ENCODE measurements at places on chromosomes 3 and 15.
A peak's percentile ranks its signal among the peaks of the same experiment; 100 is the strongest.

- DNase-seq: no peak
Observed at GRCh38 chr3:137348936-137349335, 391.2 kb downstream of the IL20RB start.

DNA sequence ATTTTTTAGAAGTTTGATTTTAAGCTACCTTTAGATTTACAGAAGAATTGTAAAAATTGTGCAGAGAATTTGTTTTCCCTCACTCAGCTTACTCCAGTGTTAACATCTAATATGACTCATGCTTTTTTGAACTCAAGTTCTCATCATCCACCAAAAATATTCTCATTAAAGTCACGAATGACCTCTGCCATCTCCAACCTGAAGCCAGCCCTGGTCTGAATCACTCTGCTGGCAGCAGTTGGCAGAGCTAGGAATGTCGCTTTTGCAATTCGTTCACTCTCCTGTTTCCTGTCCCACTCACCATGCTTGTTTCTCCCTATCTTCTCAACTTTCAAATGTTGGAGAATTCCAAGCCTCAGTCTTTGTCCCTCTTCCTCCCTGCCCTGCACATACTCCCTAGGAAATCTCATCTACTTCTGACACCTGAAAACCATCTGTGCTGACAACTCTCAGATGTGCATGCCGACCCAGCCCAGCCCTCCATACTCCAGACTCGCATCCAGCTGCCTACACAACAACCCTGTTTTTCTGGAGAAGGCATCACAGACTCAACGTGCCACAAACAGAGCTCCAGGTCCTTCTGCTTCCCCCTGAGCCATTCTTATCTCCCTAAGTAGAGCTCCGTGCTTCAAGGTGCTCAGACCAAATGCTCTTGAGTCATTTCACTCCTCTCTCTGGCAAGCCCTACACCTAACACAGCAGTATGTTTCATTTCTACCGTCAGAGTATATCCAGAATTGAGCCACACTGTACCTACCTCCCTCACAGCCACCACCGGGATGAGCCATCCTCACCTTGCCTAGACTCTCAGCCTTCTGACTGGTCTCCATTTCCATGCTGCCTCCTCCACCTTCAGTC lies 24.9 kb downstream of the PRR23E start:
- DNase-seq: no peak

- DNase-seq: no peak
Observed at GRCh38 chr3:157042226-157042625, 117.7 kb downstream of the CCNL1 start.

GRCh38 chr3:180072786-180073185 lies 36.0 kb upstream of the PEX5L start:
- DNase-seq: no peak

DNA sequence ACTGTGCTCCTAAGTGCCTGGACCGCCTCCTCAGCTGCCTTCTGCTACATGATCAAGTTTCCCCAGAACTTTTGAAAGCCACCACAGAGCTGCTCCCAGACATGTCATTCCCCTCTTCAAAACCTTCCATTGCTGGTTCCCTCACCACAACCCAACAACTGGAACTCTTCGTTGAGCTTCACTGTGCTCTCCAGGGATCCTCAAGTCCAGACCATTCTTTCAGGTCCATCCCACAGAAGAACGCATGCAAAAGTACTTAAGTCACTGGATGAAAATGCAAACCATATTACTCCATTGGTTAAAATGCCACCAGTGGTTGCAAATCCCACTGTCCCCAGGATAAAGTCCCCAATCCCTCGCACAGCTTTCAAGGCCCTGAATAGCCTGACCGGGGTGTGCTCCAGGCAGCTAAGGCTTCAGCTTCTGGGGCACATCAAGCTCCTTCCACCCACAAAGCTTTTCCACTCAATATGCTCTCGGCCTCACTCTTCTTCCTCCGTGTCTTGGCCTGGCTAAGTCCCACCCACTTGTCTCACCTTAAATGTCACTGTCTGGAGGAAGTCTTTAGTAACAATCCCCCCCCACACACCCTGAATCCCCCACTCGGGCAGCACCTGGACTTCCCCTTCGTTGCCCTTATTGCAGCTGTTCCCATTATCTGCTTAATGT lies 84.8 kb downstream of the XXYLT1 start:
- DNase-seq: no peak

DNA sequence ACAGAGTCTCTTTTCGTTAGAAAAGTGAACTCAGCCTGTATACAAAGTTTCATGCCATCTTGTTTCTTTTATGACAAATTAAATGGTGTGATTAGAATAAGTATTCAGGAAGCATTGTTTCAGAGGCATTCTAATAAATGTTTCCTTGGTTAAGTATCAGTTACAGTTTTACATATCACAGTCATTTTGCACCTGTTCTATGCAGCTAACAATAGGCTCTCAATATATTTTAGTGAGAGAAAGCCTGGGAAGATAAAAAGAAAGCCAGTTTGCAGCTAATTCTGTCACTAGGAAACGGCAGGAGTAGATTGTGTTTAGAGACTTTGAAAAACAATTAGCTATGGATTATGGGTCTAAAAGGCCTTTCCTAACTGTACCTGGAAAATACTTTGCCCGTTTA lies 252.8 kb downstream of the ZIC1 start:
- no peak for DNase-seq

DNA sequence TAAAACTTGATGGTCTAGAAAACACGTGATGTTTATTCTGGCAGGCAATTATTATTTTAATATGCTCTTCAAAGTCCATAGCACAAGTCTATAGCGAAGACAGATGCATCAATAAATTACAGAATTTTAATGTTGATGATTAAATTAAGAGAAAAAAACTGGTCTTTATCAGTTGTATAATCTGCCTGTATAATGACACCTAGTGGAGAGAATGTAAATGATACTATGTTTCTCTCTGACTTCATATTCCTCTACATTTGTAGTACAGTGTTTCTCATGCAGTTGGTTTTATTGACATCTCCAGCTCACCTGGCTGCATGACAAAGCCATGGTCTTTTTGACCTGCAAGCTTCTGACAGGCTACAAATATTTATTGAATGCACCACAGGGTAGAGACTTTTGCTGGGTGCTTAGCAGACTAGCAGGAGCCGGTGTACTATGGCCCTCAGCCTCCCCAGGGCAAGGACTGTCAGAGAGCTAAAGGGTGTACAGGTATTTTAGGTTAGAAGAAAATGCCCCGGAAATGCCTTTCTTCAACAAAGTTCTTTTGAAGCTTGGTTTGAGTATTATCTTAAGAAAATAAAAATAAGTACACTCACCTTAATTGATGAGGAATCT lies 289.9 kb downstream of the GAP43 start:
- no peak for DNase-seq

DNA sequence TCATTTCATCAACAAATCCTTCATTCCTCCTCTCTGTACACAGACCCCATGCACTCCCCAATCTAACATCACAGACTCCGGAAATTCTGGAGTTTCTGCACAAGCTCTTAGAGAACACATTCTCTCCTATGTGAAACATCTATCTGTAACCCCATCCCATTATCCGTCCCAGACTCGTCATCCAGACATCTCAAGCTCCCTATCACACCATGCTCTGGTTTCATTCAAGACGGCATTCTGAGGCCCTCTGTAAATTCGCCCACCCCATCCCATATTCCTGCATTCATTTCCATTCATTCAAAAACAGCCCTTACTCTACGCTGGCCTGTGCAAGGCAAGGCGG lies 575 bp downstream of the LEO1 start:
- no peak for DNase-seq

GRCh38 chr3:12302564-12302963 lies 13.7 kb downstream of the PPARG start:
- no peak for DNase-seq

DNA sequence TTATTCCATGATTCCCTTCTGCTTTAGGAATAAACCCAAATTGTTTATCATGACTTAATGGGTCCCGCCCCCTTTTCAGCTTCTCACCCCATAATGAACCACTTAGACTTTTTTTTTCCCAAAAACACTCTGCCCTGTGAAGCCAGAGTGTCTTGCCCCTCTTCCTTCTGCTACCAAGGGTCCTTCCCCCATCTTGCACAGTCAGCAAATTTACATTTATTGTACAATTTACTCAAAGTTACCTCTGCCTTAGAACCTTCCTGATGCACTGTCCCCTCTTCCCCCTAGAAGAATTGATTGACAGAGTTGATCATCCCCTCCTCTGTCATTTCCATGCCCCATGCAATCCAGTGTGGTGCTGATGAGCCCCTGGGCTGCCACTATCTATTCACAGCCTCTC lies 101.5 kb upstream of the PPP2R3A start:
- DNase-seq: no peak

- no peak for DNase-seq
Observed at GRCh38 chr3:57025237-57025636, 35.2 kb upstream of the SPATA12 start.

DNA sequence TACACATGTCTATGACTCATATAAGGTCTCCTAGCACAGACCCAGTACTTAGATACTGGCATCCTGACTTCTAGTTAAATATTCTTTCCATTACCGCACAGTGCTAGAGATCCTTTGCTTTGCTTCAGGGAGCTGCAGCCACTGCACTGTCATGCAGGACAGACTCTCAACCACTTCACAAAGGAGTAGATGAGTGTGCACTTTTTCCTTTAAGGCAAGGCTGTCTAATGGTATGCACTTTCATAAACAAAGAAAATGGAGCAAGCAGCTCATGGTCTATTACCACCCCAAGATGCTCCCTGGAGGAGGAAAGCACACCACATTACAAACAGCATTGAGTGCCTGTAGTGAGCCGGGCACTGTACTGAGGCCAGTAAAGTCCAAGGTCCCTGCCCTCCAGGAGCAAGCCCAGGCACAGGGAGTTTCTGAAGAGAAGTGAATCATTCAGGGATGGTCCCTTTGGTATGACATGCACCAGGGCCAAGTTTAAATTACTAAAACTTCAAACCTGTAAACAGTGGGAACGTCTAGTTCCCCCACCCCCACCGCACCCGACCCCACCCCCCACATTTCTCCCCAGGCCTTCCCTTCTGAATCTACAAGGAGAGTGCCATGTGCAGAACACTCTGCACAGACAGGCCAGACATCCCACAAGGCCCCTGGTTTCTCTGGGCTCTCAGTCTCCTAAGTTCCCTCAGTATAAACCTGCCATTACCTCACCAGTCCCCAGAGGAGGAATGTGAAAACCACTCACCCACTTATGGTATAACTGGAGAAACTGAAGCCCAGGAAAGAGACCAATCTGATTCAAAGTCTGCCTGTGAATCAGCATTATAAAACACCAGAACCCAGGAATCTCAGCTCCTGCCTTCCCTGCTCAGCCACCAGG lies 107.8 kb upstream of the BCL6 start:
- DNase-seq: no peak

DNA sequence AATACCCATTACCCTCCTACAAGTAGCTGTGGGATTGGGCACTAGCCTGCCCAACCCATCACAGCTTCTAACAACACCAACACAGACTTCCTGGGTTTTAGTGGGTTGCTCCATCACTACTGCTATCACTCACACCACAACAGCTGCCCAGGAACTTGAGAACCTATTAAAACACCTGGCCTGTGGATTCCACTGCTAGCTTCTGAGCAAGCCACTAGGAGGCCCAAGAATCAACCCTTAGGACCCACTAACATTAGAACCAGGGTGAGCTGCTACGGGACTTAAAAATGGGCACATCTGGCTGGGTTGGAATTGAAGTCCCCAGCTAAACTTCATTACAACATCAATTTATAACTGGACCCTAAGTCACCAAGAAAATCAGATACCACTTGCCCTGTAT lies 113.2 kb upstream of the TP63 start:
- DNase-seq: no peak

GRCh38 chr3:111252779-111253178 lies 181.2 kb downstream of the NECTIN3 start:
- no peak for DNase-seq

- no peak for DNase-seq
Observed at GRCh38 chr3:177141899-177142646, 55.2 kb downstream of the TBL1XR1 start.

DNA sequence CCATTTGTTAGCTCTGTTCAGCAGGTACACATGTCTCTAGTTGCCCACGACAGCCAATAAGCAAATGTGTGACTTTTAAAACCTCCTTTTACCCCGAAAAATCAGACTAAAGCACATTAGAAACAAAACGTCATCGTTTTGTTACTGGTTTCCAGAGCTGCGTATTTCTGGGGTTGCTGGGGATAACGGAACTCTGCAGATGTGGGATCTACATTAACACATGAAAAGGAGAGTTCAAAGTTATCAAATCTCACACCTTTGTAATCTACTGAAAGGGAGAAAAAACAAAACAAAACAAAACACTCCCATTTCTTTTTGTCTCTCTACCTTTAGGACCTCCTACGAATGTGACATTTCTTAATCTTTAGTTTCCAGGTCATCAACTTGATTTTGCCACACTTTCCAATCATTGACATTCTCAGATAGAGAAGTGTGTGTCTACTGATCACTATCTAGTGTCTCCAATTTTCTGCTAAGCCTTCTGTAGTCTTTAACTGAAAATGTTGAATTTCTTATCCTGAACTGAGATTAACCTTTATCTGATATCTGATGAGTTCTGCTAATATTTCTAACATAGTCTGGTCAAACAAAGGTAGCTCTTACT lies 93.0 kb upstream of the TSPAN3 start:
- peak; percentile 47 for DNase-seq

DNA sequence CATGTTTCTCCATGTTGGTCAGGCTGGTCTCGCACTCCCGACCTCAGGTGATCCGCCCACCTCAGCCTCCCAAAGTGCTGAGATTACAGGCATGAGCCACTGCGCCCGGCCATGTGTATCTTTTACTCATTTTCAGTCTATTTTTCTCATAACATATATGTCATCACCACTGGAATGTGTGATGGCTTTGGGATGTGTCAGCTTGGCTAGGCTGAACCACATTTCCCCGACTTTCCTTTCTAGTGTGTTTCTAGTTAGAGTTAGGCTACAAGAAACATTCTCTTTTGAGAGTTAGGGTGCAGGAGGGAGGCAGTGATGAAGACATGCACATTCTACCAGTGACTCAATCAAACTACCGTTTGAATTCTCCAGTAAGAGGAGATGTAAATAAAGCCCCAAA lies 444.9 kb upstream of the THBS1 start:
- DNase-seq: no peak

GRCh38 chr15:33131552-33132232 lies 62.8 kb downstream of the FMN1 start:
- no peak for DNase-seq

- DNase-seq: no peak
Observed at GRCh38 chr3:4589475-4590097, 96.4 kb downstream of the ITPR1 start.

GRCh38 chr15:79310612-79310984 lies 314 bp upstream of the TMED3 start:
- DNase-seq: no peak

DNA sequence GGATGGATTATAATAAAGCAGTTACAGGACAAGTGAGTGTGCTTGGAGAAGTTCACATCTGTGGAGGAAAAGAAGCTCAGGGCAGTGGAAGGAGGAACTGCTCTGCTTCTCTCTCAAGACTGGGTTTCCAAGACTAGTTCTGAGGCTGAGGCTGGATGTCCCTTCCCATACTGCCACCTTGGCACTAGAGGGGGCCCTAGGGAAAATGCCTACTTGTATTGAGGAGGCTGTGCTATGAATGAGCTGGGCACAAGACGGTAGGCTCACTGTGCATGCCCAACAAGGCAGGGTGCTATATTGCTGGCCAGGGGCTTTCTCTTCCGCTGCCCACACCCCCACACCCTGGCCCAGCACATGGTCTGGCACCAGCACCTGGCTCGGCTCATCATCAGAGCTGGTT lies 65.2 kb downstream of the SLCO2A1 start:
- no peak for DNase-seq

GRCh38 chr3:126517986-126518778 lies 609 bp upstream of the UROC1 start:
- DNase-seq: no peak

- DNase-seq: no peak
Observed at GRCh38 chr15:41735046-41735445, 39.2 kb upstream of the MAPKBP1 start.

GRCh38 chr15:73052653-73053397 lies 562 bp downstream of the NEO1 start:
- DNase-seq: peak; percentile 26

All from CD4-positive, alpha-beta memory T cell (primary cell).